ENCODE measurements at places on chromosomes 5 and 9.

GRCh38 chr9:95750725-95751519 is 124.6 kb upstream of the ERCC6L2 start:
- no peak for DNase-seq

GRCh38 chr5:171623551-171624097 is 162.0 kb upstream of the SMIM23 start:
- DNase-seq = no peak

DNA sequence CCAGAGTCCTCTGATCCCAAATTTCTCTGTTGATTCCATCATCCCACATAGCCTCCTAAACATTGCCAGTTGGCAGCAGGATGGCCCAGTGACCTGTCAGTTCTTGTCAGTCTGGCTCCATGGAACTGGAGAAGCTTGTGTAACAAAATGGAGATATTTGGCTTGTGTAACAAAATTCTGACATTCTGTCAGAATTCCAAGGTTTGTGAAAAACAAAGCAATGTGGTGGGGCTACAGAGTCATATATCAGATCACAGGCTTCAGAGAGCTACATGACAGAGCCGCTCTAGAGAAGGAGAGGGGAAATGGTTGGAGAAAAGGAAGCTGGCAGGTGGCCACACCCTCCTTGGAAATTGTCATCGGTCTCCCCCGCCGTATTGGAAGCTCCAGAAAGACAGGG is 75.4 kb upstream of the MAN2A1 start:
- peak; percentile 47 for DNase-seq

- no peak for DNase-seq
Observed at GRCh38 chr9:126708178-126708577, 94.5 kb downstream of the LMX1B start.

DNA sequence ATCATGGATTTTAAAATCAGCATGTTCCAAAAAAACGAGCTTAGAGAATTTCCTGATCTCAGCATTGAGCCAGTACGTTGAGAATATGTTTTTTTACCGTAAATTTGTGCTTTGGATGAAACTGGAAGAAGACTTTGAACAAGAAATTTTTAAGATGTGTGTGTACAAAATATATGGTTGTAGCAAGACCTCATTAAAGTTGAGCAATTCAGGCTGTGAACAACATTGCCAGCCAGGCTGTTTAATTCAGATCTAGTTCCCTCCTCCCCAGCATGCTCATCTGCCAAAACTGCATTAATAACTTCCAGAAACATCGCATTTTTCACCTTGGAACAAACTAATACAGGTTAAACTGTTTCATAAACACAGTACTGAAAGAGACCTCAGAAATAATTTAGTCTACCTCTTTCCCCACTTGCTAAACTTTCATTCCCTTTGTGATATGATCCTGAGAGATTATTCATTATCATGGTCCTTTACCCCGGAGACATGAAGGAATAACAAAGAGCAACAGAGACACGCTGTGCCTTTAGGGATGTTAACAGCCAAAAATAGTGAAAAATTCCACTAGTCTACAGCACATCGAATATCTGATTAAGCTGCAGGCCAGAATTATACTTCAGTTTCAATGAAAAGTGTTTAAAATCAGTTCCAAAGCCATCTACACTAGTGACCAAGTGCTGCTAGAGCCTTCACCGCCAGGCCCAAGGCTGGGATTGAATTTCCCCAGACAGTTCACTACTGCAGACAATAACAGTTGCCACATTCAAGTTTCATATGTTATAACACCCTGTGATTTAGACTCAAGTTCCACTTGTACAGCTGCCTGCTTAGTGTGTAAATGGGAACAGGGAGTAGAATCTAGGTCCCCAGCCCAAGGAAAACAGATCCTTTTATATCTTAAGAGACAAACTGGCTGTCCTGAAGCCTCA is 89.6 kb downstream of the EFNA5 start:
- DNase-seq = peak; percentile 67

- DNase-seq = no peak
Observed at GRCh38 chr9:70477146-70477745, 62.8 kb upstream of the KLF9 start.

DNA sequence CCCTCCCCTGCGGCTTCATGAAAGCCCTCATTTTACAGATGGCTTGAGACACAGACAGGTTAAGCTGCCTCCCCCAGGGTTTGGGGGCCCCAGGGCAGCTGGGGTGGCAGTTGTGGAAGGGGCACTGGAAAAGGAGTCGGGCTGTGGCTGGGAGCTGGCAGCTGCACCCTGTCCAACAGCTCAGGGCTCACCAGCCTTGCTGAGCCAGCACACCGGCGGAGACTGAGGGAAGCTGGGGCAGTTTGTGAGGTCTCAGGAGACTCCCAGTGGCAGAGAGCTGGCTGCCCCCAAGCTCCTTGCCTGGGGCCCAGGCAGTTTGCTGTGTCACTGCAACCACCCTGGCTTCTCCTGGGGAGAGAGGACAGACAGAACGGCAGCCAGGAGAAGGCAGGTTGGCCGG is 34.8 kb upstream of the RAPGEF1 start:
- no peak for DNase-seq

DNA sequence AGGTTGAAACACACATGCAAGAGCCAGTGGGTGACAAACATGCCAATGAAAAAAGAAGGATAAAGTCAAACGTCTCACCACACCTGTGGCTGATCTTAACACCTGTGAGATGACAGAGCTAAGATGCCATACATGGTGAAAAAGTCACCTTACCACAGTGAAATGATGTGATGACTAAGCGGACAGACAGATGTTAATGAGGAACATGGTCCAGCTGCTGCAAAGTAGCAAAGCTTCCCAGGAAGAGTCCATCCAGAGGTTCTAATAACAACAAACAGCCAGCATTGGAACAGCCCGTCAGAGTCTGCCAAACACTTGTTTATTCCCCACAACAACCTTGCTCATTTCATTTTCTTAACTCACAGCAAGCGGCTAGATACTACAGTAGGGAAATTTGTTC is 1.9 kb downstream of the KIAA1191 start:
- DNase-seq = no peak

DNA sequence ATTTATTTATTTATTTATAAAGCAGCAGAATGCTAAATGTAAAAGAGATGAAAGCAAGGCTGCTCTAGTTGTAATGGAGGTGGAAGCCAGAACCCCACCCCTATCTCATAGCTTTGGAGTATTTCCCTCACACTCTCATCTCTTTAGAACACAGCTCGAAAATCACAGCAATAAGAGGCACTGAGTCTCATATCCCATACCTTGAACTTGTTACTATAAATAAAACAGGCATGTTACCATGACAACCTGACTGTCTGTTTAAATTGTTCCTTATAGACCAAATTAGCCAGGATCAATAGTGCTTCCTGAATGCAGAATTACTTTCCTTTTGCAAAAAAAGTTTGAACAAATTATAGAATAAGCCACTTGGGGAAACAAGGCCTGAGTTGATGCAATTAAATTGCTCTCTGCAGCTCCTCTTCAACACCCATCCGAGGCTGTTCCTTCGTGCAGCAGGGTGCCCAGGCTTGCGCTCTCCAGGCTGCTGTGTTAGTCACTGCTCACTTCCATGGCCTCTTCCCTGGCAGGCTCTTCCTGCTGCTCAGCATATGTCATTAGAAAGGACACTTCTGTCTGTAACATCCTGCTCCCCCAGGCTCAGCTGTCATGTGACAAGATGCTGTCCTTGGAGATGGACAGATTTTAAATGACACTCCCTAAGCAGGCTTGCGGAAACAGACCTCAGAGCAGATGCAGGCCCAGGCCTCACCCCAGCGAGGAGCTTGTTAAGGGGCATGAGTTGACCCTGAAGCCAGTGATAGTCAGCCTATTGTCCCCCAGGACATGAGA is 120.2 kb downstream of the CARTPT start:
- no peak for DNase-seq

DNA sequence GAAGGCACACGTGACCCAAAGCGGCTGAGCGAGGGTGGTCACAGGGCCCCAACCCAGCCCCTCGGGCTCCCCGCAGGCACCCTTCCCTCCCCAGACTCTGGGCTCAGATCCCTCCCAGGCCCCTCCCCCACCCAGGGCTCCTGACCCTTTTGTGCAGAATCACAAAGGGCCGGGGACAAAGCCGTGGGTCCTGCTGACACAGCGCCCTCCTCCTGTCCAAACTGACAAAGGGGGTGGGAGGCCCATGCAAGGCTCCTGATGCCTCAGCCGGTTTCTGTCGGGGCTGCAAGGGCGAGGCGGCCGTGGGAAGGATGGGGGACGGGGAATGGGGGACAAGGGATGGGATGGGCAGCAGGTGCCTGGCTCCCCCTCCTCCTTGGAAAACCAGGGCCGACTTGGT is 43.5 kb upstream of the UBAC1 start:
- no peak for DNase-seq

- DNase-seq = peak; percentile 53
Observed at GRCh38 chr9:79799691-79800335, 228.0 kb downstream of the TLE4 start.

- DNase-seq = no peak
Observed at GRCh38 chr9:16293610-16294009, 576.9 kb downstream of the BNC2 start.

DNA sequence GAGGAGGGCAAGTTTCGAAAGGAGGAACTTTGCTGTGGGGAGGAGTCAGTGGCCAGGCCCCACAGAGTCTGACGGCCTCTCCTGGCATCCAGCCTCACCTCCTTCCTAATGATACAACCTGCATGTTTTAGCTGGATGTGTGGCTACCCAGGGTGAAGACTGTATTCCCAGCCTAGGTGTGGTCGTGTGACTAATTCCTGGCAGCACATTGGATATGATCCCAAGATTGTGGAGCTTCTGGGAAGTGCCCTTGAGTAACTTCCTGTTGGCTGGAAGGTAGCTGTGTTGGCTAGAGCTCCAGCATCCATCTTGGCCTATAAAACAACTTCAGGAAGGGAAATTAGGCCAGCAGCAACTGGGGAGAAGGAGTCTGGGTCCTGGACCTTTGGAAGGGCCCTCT is 19.0 kb upstream of the LPCAT1 start:
- DNase-seq = no peak

DNA sequence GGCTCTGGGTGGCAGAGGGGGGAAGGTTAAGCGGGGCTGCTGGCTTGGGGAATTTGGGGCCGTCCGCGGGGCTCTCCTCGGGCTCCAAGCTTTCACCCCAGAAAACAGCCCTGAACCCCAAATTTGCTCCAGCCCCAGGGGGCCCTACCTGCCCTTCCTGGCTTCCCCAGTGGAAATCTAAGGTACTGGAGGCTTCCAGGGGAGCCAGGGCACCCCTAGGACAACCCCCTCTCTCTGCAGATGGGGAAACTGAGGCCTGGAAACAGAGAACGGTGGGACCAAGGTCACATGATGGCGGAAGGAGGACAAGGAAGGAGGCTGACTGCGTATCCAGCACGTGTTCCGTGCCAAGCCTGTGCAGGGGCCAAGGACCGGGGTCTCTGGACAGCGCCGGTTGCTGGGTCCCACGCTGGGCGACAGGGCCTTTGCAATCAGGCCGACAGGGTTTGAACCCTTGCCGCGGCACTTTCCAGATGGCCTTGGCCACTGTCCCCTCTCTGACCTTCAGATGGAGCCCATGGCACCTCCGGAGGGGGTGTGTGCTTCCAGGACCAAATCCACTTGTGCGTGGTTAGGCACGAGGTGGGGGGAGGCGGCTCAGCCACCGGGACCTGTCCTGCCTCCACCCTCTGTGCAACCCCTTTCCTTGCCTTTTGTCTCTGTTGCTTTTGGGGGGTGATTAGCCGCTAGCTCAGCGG is 183.1 kb downstream of the C9orf50 start:
- DNase-seq = no peak

DNA sequence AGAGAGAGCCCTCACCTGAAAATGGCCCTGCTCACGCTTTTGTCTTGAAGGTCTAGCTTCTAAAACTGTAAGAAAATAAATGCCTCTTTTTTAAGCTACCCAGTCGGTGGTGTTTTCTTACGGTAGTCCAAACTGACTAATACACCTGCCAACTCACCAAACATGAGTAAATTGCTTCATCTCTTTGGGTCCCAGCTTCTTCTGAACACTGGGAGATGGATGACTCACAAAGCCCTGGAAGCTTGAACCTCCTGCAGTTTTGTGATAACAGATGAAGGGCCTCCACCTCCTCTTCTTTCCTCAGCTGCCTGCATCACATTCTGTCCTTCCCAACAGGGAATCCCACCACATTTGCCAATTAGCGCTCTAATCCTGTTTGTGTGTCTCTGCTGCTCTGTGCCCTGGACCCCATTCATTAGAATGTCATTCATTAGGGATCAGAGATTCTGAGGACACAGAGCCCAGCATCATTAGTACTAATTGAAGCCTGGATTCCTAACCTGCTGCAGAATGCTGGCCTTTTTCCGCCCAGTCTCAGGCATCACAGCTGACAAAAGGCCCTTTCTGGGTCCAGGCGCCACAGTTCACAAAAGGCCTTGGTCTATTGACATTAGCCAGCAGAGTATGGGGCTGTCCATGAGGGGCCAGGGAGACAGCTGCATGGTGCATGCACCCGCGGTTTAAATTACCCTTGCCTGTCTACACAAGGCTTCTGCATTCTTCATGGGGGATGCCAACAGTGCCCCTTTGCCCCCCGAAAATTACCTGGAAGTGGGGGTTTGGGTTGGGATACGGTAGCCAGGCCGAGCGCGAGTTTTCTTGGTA is 349.3 kb downstream of the SEMA5A start:
- peak; percentile 33 for DNase-seq

GRCh38 chr5:117299224-117299935 is 724.8 kb upstream of the SEMA6A start:
- DNase-seq = no peak
